ENCODE measurements at places on chromosomes 3 and 15. TPM values are rescaled to one million over a fixed set of nuclear protein-coding genes. Genes with fewer than 3 reads are reported as not detected.

- peak; percentile 88 for DNase-seq
Observed at GRCh38 chr3:194869482-194870169, 183.9 kb downstream of the FAM43A start.

- no peak for DNase-seq
Observed at GRCh38 chr3:43010638-43011037, 31.5 kb downstream of the GASK1A start.

DNA sequence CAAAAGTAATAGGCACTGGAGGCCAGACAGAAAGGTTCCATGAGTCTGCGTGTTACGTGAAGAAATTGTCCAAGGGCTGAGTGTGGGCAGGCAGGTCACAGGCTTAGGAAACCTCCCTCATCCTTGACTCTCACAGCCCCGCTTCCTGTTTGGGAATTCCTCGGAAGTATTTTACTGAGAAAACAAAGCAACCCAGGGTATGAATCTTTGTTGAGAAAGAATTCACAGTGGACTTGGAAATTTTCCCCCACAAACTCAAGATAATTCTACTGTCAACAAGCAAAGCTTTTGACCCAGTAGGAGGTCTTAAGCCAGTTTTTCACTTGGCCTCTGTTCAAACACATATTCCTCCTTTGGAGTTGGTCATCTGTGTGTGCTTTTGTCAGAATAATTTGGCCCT, 377.1 kb upstream of the TPM1 start:
- no peak for DNase-seq

GRCh38 chr15:40830884-40831283, 2.4 kb upstream of the PPP1R14D start:
- no peak for DNase-seq

DNA sequence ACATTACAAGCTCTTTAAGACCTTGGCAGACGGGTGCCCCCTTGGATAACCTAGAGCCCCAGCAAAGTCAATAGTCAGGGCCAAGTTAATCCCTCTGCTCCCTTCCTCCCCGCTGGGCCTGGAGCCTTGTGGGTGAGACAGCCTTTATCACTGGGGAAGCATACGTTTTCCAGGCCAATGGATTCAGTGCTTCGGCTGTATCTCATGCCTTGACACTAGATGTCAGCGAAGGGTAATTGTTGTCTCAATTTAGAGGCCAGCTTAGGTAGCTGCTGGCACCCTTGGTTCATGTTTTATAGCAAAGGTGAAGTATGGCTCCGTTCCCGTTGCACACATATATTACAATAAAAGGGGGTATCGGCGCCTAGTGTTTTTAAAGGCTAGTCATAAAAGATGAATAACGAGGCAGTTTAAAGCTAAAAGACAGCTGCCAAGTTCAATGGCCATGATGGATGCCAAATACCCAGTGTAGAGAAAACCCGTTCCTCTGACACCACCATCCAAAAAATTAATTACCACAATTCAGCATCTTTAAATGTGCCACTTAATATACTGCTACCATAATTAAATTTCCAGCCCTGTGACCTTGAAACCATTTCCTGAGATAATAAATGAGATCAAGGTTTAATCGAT, 52.3 kb upstream of the BNIP2 start:
- DNase-seq: peak; percentile 44

- no peak for DNase-seq
Observed at GRCh38 chr3:185852635-185853034, 27.8 kb upstream of the IGF2BP2 start.

DNA sequence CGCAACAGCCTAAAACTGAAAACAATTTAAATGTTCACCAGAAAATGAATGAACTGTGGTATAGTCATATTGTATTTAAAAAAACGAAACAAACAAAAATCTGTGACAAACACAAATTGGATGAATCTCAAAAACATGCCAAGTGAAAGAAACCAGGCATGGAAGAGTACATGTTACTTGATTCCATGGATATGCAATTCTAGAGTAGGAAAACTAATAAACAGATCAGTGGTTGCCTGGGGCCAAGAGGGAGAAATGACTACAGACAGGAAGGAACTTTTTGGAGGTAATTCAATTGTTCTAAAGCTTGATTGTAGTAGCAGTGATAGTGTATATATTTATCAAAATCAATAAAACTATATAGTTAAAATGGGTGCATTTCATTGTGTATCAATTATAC, 16.8 kb downstream of the UBE3A start:
- peak; percentile 41 for DNase-seq

TLR9 gene
- total RNA-seq: not detected

TMC3 gene
- total RNA-seq: not detected

MESP2 gene
- total RNA-seq: 1.3 TPM

ISY1 gene
- total RNA-seq: 18.1 TPM

RGMA gene
- total RNA-seq: 2.5 TPM

FAM107A gene
- total RNA-seq: 0.29 TPM

SPSB4 gene
- total RNA-seq: not detected
